CD4-positive, alpha-beta T cell treated with Interleukin-15 for 1 hour (primary cell): ENCODE measurements at places on chromosomes 4 and X.
A peak's percentile ranks its signal among the peaks of the same experiment; 100 is the strongest.

- no peak for DNase-seq
These were observed 114.1 kb upstream of the TRIM2 start for GRCh38 chr4:153090181-153090580.

GRCh38 chr4:3481113-3481531 is 18.0 kb downstream of the DOK7 start:
- no peak for DNase-seq

DNA sequence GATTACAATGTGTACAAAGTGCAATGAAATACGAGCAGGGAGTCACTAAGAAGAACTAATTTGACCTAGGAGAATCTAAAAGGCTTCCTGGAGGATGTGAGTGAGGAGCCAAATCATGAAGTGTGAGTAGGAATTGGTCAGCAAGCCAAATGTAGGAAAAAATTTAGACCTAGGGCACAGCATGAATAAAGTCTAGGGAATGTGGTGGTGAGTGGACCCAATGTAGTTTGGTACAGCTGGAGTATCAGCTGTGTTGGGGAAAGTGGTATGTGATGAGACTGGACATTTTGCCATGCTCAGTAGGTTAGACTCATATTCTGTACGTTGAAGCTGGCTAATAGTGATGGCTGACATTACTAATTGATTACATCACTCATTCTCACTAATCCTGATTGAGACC is 191.0 kb downstream of the AFF2 start:
- DNase-seq, result no peak

GRCh38 chrX:138954976-138955375 is 243.5 kb upstream of the FGF13 start:
- DNase-seq, result no peak

GRCh38 chrX:154542723-154543424 is 3.8 kb downstream of the G6PD start:
- DNase-seq, result peak; percentile 46

DNA sequence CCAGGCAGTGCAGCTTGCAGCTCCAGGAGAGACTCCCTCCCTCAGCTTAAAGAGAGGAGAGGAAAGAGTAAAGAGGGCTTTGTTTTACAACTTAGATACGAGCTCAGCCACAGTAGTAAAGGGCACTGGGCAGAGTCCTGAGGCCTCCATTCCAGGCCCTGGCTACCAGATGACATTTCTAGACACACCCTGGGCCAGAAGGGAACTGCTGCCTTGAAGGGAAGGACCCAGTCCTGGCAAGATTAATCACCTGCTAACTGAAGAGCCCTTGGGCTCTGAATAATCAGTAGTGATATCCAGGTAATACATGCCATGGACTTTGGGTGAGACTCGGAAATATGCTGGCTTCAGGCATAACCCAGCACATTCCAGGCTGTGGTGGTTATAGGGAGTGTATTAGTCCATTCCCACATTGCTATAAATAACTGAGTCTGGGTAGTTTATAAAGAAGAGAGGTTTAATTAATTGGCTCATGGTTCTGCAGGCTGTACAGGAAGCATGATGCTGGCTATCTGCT is 15.3 kb upstream of the SLC16A2 start:
- DNase-seq, result no peak

- no peak for DNase-seq
These were observed 8.0 kb downstream of the FAM241A start for GRCh38 chr4:112153211-112153791.

GRCh38 chrX:15664487-15665444 is at the start of gene CLTRN:
Gene CLTRN (minus strand): TSS chrX:15664805. CDS start chrX:15664775, 30 bp downstream.
- no peak for DNase-seq

DNA sequence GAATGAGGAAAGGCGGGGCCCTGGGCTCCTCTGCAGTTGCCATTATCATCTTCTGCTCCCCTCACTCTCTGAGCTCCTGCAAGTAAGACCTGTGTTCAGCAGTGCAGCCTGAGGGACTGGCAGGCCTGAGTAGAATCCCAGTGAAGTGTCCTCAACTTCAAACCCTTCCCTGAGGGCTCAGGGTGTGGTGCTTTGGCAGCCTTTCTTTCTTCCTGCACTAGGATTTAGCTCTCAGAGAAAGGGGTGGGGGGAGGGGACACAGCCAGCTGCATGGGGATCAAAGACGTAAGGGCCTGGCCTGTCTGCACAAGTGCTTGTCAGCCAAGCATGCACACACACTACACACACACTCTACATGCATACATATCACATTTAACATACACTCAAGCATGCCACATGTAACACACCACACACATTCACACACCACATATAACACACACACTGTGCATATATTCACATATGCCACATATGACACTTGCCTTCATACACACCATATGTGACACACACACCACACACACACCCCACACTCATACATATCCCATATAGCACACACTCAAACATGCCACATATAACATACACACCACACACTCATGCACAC is 223.4 kb upstream of the RPL34 start:
- DNase-seq, result no peak

GRCh38 chrX:47958761-47959342 is 44.9 kb downstream of the ZNF182 start:
- no peak for DNase-seq

- DNase-seq, result no peak
These were observed 17.2 kb downstream of the SLC39A8 start for GRCh38 chr4:102328045-102328444.

GRCh38 chrX:53798281-53798680 is 111.8 kb upstream of the HUWE1 start:
- no peak for DNase-seq

GRCh38 chr4:996030-996996 is 3.1 kb upstream of the SLC26A1 start:
- DNase-seq, result no peak

DNA sequence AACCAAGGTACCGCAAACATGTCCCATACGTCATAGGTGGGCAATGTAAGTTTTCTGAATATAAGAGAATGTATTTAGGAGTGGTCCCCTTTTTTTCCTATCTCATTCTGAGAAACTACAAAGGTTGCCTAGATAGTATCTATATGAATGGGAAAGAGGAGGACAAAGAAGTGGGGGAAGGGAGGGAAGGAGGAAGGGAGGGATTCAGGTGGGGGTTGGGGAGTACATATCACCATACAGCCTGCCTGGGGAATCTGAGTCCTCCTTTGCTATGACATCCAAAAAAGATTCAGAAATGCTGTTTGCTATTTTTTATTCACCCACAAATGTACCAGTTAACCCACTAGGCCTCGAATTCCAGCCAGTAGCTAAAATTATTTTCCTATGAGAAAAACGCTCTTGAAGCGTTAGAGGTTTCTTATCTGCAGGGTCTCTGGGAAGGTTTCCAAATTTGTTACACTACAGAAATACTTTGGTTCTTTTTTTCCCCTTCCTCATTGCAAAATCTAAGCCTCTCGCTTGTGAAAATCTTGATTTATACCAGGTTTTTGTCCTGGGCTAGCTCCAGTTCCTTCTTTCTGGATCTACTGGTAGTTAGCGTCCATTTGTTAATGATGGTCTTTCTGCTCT is 212.9 kb downstream of the NSUN7 start:
- no peak for DNase-seq

DNA sequence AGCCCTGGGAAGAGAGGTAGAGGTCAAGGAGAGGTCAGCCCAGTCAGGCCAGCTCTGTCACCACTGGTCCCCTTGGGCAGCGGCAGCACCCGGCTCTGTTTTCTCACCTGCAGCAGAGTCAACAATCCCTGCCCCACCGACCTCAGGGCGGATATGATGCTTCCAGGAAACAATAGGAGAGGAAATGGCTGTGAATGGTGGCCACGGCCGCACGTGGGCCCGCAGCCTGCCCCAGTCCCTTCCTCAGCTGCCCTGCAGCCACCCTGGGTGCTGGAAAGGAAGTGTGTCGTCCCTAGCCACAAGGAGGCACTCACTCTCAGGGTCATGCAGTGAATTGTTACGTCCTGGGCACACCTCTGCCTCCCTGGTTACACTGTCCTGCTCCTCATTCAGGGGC is 92.5 kb upstream of the ENPP6 start:
- peak; percentile 64 for DNase-seq

GRCh38 chr4:150533673-150534072 is 48.3 kb upstream of the MAB21L2 start:
- no peak for DNase-seq

DNA sequence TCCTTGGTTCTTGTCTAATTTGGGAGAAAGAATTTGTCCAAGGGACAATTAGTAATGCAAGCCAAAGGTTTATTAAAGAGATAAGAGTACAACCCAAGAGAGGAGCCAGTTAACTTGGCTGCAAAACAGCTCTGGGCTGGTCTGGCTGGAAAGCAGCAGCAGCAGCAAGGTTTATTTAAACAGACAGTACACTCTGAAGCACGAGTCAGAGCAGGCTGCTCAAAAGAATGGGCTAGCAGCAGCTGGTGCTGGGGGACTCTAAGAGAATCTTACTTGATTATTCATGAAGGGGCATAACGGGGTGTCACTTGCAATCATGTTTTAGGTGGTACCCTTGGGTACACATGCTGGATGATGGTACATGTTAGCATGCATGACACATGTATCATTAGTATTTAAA is 17.1 kb upstream of the CT47C1 start:
- DNase-seq, result no peak

DNA sequence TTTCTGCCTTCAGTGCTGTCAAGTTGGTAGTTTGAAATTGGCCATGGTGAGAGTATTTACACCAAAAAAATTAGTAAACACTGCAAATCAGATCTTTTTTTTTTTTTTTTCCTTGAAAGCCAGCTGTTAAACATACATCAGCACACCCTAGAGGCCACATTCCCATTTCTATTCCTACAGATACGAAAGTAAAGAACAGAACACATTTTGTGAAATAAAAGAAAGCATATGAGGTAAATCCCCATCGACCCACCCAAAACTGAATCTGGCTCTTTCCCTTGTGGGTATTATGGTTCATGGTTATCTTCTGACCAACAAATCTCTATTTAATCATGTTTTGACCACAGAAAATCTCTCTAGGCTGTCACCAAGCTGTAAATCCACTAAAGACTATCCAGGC is 41.8 kb upstream of the AP1AR start:
- no peak for DNase-seq

DNA sequence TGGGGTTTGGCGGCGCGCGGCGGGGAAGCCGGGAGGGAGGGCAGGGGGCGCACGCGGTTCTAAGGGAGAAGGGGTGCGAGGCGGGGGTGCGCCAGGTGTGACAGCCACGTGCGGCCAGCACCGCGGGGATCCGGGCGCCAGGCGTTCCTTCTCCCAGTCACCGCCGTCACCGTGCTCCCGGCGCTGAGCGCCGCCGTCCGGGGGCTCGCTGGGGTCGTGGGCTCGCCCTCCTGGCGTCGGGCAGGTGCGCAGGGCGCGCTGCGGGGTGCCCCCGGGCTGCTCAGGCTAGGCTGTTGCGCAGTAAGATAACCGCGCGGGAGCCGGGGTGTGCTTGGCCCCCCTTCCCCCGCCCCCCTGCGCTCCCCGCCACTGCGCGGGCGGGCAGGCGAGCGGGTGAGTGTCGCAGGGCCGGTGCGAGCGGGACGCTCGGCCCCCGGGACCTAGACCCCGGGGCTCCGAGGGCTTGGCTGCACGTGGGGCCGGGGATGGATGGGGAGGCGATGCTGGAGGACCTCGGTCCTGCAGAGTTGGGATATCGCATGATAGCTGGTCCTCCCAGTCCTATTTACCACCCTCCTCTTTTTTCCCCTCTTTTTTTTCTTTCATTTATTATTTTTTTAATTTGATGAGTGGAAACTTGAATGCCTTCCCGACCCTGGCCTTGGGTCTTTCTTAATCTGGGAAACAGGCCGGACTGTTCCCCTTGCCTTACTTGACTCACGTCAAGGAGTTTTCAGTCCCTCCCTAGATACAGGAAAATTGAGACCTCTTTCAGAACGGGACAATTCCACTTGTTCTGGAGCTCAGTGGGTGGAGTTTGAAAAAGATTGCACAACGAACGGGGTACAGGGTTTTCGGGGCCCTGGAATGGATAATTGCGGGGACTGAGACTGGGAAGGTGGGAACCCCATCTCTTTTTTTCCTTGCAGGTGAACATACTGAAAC is 797 bp downstream of the TXLNG start:
- peak; percentile 45 for DNase-seq

- DNase-seq, result no peak
These were observed 76.9 kb downstream of the CLCN4 start for GRCh38 chrX:10233696-10234095.

DNA sequence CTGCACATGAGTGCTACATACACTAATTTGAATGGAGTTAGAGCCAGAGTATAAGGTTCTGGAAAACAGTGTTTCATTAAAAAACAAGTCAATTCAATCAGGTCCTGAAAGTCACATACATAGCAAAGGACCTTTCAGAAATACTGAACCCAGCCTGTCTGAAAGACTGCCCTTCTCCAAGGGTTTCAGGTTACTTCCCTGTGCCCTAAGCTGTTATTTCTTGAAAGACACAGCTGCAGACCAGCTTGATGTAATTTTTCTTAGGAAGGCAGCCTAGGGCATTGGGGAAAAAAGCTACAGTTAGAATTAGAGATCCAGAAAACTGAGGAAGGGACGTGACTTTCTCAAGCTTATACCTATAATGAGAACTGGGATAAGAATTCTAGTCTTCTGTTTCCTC is 155.9 kb upstream of the MAOA start:
- DNase-seq, result no peak

- no peak for DNase-seq
These were observed 11.4 kb downstream of the ADH5 start for GRCh38 chr4:99077177-99077576.

DNA sequence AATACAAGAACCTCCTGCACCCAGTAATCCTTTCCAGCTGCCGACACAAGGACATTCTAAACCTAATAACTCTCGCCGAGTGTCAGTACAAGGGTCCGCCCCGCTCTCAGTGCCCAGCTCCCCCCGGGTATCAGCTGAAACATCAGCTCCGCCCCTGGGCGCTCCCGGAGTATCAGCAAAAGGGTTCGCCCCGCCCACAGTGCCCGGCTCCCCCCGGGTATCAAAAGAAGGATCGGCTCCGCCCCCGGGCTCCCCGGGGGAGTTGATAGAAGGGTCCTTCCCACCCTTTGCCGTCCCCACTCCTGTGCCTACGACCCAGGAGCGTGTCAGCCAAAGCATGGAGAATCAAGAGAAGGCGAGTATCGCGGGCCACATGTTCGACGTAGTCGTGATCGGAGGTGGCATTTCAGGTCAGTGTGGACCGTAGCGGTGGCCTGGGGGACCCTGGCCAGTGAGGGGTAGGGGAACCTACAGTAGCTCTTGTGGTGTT is at the start of gene MAOA:
MAOA (plus strand) TSS at position 295 of the 490 bp plus-strand sequence; CDS start at position 338, 43 bp downstream.
- no peak for DNase-seq

- DNase-seq, result no peak
These were observed 17.0 kb upstream of the SLAIN2 start for GRCh38 chr4:48324281-48324680.

DNA sequence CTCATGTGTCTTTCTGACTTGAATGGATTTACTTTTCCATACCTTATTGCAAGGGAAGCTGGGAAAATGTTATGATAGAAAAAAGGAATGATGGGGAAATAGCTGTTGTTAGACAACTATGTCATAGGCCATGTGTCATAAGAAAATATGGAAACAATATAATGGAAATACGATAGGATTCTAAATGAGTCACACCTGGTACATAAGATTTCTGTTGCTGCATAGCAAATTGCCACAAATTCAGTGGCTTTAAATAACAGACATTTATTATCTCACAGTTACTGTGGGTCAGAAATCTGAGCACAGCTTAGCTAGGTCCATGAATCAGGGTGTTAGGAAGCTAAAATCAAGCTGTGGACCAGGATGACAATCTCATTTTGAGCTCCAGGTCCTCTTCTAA is 44.6 kb upstream of the ANKRD50 start:
- DNase-seq, result no peak

- no peak for DNase-seq
These were observed 95.3 kb upstream of the GUCY1A1 start for GRCh38 chr4:155571184-155571944.
